Hepatic stellate cell (primary cell): ENCODE measurements at places on chromosomes 5 and 9.

DNA sequence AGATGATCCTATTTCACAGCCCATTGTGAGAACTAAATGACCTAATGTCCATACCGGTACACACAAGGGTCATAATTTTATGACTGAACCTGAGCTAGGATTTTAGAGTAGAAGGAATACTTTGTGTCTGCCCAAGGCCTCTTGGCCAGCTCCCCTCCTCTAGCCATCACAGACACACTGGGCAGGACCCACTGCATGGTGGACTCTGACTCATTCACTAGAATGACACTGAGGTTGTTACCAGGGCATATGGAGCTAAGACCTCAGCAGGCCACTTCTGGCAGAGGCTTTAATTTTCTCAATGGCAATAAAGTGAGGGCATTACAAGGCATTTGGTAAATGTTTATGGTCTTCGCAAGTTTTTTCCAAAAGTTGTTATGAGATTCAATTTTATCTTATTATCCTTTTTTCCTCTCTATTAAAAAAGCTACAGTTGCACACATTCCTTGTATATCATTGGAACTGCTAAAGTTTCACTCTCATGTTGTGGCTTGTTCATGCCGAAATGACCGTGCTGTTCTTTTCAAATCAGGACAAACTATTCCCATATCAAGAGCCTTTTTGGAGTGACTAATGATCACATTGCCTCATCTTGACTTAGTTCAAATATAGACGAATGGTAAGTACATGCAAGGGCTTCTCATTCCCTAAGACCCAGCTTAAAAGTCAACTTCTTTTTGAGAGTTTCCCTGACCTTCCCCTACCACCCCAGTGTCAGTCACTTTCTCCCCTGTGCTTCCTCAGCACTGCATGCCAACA lies 595.7 kb downstream of the ACTL7B start:
- DNase-seq = no peak

- DNase-seq = no peak
Measured at GRCh38 chr5:64887910-64888309, 119.2 kb downstream of the CWC27 start.

DNA sequence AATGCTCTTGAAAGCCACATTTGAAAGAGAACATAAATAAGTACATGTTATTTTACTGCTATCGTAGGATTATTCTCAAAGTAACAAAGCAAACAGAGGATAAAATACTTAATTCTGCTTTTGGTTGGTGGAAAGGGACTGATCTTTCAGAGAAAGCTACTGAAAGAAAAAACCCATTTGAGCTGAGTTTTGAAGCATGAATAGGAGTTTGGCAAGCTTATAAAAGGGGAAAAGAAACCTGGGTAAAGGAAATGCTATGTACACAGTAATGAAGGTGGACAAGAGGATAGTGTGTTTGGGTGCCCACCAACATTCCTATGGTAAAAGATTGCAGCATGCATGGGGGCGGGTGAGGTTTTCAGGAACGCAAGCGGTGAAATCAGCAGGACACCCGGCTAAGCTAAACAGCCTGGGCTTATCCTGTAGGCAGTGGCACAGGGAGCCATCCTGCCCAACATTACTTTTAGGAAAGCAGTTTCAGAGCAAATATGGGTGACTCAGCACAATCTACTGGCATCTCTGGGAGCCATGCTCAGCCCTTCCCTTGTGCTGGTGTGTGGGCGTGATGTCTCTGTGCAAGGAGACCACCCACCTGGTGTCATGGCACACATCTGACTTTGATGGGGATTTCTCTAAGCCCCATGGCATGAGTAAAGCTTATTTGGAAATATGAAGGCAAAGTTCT lies 673.9 kb upstream of the KLF4 start:
- DNase-seq = no peak

DNA sequence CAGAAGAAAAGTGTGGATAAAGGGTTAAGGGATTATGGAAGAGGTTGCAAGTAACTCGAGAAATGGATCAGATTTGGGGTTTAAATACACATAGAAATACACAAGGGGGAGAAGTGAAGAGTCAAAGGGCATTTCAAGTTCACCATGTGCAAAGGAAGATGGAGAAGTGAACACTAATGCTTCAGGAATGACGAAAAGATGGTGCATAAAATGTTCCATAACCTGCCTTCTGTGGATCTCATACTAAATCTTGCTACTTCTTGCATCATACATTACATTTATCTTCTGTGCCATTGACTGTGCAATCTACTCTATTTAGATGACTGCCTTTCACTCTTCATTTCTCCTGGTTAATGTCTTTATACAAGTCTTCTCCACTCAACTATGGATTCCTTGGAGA lies 5.7 kb upstream of the SMC2 start:
- no peak for DNase-seq

DNA sequence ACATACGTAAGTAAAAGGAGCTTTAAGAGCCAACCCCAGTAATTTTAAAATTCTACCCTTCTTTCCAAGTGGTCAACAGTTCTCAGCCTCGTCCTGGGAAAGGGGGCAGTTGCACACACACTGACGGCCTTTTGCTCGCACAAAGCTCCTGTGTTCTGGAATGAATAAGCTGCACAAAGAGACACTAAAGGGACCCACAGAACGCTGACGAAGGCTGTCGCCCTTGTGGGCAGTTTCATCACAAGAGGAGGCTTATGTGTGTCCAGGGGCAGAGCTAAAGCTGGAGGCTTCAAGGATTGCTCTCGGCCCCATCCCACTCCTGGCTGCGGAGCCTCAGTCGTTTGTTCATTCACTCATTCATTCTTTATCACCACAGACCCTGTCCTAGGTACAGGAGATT lies 67.0 kb upstream of the NEK6 start:
- no peak for DNase-seq

DNA sequence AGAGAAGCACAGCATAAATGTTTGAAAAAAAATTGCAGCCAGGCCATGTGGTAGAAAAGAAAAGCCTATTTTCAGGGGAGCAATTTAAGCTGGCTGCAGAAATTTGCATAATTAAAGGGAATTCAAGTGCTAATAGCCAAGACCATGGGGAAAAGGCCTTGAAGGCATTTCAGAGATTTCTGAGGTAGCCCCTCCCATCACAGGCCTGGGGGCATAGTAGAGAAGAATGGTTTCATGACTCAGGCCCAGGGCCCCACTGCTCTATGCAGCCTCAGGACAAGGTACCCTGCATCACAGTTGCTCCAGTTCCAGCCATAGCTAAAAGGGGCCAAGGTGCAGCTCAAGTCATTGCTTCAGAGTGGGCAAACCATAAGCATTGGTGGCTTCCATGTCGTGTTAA lies 1416.0 kb downstream of the EFNA5 start:
- no peak for DNase-seq
